Heart right ventricle (tissue), 16 donors: ENCODE measurements at places on chromosomes 4 and X. TPM values are rescaled to one million over a fixed set of nuclear protein-coding genes. Genes with fewer than 3 reads are reported as not detected.

DNA sequence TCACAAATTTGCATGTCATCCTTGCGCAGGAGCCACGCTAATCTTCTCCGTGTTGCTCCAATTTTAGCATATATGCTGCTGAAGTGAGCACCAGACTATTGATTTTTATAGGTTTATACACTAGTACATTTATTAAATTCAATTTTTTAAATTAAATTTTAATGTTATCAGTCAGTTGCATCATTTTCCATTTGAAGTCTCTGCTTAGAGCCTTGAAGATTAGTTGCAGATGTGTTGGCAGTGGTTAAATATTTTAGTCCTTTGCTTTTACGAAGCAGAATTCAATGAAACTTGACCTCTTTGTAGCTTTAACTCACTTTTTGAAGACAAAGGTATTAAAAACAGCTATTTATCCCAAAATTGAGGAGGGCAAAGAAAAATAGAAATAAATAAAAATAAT is 16.5 kb downstream of the TRAPPC11 start:
- DNase-seq, result no peak

DNA sequence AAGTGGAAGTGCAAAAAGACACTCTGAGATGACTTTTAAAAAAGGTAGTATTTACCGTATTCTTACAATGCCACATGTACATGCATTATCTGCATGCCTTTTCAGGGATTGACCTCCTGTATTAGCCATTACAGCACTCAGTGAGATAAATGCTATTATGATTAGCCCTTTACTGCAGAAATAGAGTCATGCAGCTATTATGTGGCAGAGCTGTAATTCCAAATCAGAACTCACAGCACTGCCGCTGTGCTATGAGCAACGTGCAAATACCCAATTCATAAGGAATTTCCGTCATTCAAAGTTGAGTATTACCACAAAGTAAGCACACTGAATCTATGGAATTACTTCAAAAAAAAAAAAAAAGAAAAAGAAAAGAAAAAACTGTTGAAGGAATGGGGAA is 92.1 kb upstream of the SMAD1 start:
- no peak for DNase-seq

DNA sequence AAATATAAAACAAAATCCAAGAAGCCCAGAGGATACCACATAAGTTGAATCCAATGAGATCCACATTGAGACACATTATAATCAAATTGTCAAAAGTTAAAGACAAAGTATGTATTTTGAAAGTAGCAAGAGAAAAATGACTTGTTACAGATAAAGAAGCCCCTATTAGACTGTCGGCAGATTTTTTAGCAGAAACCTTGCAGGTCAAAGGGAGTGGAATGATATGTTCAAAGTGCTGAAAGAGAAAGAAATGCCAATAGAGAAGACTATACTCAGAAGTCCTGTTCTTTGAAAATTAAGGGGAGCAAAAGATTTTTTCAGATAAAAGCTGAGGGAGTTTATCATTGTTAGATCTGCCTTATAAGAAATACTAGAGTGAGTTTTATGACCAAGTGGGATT is 148.9 kb upstream of the EPHA5 start:
- no peak for DNase-seq

DNA sequence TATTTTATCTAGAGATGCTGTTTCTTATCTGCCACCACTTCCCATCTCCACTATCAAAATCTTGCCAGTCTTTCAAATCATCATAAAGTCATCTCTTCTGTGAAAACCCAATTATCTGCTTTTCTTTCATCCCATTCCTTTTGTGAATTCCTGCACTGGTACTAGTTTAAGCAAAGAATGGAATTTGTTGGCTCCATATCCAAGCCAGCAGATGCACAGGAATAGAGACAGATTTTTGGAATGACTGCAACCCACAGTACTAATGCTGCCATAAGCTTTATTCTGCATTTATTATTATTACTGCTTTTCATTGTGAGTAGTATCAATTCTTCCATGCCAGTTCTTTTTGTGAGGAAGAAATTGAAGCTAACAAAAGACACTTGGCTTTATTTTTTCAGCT is 616.7 kb downstream of the RAPGEF2 start:
- no peak for DNase-seq

- DNase-seq, result no peak
Observed at GRCh38 chrX:12962041-12962504, 12.8 kb upstream of the TMSB4X start.

DNA sequence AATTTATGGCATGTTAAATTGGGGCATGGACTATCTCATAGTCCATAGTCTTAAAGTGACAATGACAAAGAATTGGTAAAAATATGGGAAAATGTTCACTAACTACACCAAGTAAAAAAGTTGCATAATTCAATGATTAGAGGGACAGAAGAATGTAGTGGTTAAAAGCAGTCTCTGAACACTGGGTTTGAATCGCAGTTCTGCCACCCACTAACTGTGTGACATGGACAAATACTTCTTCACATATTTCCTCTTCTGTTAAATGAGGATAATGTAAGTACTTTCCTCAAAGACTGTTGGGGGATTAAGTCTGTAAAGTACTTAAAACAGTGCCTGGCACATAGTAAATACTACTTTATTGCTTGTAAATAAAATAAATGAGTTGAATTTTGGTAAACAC is 15.3 kb downstream of the COQ2 start:
- DNase-seq, result no peak

DNA sequence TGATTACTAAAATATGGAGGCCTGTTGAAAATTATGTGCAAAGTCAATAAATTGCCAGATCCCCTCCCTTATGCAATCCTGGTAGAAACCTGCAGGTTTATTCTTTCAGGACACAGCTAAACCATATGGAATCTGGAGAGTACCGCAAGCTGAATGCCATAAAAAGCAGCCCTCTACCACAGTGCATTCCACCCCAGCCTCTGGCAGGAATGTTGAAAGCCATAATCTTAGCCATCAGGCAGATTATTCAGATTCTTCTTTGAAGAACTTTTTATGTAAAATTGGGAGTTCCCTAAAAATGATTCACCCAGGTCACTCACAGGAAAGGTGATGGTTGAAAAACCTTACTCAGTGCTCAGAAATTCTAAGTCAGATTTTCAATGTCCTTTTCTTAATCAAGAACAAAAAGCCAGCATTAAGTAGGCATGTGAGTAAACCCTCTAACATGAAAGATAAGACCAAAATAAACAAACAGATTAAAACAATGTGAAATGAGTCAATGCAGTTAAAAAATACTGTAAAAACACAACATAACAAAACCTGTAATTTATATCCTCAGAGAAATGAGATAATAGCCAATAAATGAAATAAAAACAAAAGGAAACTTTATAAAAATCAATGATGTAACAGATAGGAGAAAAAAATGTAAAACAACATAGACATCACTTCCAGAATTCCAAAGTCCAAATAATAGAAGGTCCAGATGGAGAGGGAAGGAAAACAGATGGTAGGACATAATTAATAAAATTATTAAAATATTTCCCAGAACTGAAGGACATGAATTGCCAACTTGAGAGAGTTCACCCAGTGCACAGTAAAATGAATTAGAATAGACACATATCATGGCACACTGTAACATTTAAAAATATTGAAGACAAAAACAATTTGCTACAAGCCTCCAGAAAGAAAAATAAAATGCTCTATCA is 226.9 kb downstream of the FSTL5 start:
- DNase-seq, result no peak

GRCh38 chr4:33746979-33747378 is 2497.3 kb downstream of the ARAP2 start:
- no peak for DNase-seq

- no peak for DNase-seq
Observed at GRCh38 chr4:11182031-11182430, 246.7 kb downstream of the HS3ST1 start.

- no peak for DNase-seq
Observed at GRCh38 chr4:89293299-89293698, 14.3 kb downstream of the GPRIN3 start.

GRCh38 chr4:118397623-118397979 is 44.8 kb upstream of the PRSS12 start:
- no peak for DNase-seq

DNA sequence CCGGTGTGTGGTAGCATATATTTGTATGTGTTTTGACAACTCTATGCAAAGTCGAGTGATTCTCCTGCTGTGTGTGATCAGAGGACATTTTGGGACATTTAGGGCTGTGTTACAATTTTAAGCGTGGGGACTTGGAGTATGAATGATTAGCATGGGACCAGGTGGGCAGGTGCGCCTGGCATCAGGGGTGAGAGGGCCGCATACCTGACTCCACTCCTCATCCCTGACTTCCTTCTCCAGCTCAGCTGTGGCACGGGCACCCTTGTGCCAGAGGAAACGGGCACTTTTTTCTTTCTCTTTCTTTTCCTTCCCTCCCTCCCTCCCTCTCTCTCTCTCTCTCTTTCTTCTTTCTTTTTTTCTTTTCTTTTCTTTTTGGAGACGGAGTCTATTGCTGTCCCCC is 15.7 kb upstream of the PLCXD1 start:
- no peak for DNase-seq

DNA sequence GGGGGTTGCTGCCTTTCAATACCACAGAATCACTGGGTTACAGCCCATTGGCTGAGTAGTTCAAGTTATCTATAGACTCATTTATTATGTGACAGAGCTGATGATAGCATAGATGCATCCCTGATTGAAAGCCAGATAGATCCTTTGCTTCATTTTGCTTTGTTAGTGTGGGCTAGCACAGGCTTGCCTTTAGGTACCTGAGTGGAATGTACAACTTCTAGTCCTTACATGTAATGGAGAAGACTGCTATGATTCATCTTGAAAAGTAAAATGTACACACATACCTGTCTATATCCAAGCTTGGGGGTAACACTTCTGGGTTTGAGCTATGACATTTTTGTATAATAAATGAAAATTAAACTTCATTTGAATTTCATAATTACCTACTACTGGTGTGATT is 226.0 kb upstream of the FTHL17 start:
- DNase-seq, result no peak

DNA sequence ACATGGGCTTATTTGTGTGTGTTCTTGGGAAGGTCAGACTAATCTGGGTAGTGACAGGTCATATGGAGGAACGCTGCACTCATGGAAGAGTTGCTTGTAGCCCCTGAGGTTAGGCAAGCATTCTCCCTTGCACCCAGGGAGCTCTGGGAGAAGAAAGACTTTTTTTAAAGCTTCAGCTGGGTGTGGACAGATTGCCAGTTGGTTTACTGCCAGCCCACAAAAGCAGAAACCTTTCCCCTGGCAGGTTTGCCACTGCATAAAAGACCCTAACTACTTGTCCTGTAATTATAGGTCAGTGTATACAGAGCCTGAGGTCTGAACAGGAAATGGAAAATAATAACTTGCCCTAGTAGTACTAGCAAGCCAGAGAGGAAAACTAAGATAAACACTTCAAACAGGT is 7.4 kb upstream of the NFKB1 start:
- DNase-seq, result no peak

GRCh38 chr4:20137176-20137575 is 114.5 kb upstream of the SLIT2 start:
- no peak for DNase-seq

- no peak for DNase-seq
Observed at GRCh38 chrX:18664947-18665346, 7.0 kb downstream of the RS1 start.

GRCh38 chr4:185642907-185643306 is 107.6 kb upstream of the PDLIM3 start:
- no peak for DNase-seq

DNA sequence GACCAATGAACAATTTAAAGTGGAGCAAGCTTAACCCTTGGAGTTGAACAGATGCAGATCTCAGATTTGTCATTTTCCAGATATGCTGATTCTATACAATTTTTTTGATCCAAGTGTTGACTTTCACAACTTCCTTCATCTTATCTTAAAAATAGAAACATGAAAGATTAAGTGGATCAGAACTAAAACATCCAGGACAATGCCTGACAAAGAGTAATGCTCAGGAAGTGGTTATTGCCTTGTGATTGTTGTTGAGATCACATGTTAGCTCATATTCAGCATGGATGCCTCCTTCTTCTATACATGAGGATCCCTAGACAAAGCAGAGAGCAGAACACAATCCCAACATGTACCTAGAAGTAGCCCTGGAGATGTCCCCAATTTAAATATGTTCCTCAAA is 160.9 kb downstream of the PPARGC1A start:
- no peak for DNase-seq

CNKSR2 gene
- total RNA-seq, result 0.25 TPM

SHISA3 gene
- 2.2 TPM for total RNA-seq

DCTD gene
- total RNA-seq, result 39.6 TPM

PLP1 gene
- total RNA-seq, result 0.94 TPM

VCX3A gene
- total RNA-seq, result not detected
